Stimulated activated CD4-positive, alpha-beta T cell treated with anti-CD3 and anti-CD28 coated beads, Interleukin-4, amount 100 ng/mL, for 4 hours (primary cell): ENCODE measurements at places on chromosomes 1 and 21.

DNA sequence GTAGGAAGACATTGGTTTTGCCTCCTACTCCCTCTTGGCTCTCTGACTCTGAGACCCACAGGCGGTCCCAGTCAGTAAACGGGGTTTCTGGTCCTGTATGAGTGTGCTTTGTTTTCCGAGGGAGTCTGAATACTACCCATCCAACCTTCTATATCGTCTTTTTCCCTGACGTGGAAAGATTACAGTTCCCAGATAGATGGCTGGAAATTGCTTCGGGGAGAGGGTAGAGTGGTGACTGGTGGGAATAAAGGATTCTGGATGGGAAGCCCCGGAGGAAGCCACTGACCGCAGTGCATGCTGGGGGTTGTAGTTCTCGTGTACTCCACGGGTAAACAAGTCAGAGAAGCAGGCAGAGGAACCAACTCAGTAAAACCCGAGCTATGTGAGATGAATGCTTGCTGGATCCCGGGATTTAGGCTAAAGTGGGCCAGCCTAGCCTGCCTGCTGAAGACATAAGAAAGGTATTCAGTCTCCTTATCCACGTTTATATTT, 66.2 kb upstream of the IRF2BP2 start:
- peak; percentile 43 for DNase-seq

DNA sequence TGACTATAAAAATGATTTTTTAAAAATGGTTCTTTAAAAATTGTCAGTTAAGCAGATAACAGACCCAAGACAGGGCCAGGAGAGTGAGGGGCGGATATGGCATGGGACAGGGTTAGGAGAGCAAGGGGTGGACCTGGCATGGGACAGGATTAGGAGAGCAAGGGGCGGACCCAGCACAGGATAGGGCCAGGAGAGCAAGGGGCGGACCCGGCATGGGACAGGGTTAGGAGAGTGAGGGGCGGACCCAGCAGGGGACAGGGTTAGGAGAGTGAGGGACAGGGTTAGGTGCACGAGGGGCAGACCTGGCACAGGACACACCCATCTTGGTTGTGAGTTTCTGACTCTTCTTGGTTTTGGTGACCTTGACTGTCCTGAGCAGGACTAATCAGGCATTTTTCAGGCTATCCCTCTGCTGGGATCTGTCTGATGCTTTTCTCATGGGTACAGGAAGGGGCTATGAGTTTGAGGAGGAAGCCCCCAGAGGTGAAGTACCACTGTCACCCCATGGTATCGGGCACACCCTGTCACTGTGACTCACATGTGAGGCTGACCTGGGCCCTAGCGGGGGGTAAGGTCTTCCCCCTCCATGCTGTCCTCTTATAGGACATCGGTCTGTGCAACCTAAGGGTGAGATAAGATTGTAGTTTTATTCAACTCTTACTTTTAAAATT, 159.0 kb upstream of the COL6A1 start:
- DNase-seq: no peak

GRCh38 chr1:57172040-57172439, 206.2 kb upstream of the C8B start:
- no peak for DNase-seq

GRCh38 chr21:44259082-44259705, 2.5 kb downstream of the DNMT3L start:
- no peak for DNase-seq

- no peak for DNase-seq
These were observed 10.2 kb upstream of the OBSCN start for GRCh38 chr1:228197555-228198147.

GRCh38 chr1:162876751-162877150, 15.8 kb upstream of the CCDC190 start:
- DNase-seq: no peak

DNA sequence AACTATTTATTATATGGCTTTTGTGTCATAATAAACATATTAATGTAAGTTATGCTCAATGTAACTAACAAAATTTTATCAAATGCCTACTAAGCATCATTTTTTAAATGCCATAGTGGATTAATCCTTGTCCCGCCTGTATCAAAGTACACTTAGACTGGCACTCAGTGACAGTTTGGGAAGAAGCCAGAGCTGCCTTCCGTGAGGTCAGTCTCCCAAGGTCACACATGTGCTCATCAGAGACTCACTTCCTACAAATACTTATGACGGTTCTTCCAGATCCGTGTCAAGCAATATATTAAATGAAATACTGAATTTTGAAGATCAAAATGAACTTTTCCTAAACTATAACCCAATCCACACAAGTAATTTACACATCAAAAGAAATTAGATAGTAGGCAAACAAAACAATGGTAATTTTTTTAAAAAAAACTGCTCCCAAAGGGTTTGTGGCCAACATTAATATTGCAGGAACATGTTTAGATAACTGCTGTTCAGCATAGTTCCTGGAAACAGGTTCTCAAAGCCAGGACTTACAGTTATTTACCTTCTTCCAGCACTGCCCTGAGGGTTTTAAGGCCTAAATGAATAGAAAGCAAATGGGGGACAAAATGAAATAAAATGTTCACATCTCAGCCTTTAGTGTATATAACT, 27.2 kb downstream of the WLS start:
- DNase-seq: no peak

DNA sequence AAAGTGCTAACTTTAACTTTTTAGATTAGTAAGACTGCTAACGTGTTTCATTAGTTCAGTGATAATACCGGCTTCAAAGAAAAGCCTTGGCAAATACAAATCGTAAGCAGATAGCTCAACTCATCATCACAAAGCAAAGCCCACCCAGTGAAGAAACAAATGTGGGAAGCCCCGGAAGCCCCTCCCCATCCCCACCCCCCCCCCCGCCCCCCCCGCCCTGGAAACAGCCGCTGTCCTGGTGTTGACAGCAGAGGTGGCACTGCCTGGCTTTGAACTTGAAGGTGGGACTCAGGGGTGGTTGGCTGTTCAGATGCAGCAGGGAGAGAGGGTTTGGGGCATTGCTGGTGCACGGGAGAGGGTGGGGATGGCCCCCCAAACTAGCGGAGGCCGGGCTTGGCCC, 14.1 kb downstream of the PDXK start:
- DNase-seq: no peak

DNA sequence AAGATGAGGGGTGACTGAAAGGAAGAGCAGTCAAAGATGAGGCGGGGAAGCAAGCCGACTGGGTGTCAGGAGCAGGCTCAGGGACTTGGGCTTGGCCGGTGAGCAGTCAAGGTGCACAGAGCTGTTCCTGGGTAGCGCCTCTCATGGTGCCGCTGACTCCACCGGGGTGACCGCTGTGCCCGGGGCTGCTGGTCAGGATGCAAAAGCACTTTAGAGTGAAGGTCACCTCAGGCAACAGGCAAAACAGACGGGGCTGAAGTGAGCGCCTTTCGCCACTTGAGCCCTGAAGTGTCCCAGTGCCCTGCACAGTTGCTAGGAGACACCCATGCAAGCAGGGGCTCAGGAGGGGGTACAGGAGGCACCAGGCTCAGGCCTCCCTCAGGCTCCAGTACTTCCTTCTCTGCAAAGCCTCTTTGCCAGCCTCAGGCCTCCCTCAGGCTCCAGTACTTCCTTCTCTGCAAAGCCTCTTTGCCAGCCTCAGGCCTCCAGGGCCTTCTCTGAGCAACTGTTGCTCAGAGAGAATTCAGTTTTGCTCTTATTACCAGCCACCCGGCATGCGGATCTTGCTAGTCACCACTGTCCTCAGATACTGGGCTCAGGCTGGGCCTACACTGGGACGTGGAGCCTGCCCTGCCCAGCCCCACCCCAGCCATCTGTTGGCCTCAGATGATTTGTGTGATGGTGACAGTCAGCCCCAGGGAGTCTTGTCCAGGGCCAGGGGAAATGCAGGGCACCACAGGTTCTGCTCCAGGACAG, 99.7 kb upstream of the IRF2BP2 start:
- no peak for DNase-seq

- peak; percentile 84 for DNase-seq
These were observed at the start of the genes EIF3I and TMEM234 for GRCh38 chr1:32221980-32222755. Gene EIF3I, plus strand, starts transcription at chr1:32222407. Its CDS starts 35 bp downstream, at chr1:32222442. Gene TMEM234, minus strand, starts transcription at chr1:32222353. Its CDS starts 31 bp downstream, at chr1:32222322.

GRCh38 chr1:23436520-23437354, 12.2 kb upstream of the TCEA3 start:
- DNase-seq: peak; percentile 29

- DNase-seq: no peak
These were observed 801 bp upstream of the C2CD4D start for GRCh38 chr1:151840421-151840820.

GRCh38 chr1:178619042-178619927, 105.8 kb upstream of the RALGPS2 start:
- no peak for DNase-seq

DNA sequence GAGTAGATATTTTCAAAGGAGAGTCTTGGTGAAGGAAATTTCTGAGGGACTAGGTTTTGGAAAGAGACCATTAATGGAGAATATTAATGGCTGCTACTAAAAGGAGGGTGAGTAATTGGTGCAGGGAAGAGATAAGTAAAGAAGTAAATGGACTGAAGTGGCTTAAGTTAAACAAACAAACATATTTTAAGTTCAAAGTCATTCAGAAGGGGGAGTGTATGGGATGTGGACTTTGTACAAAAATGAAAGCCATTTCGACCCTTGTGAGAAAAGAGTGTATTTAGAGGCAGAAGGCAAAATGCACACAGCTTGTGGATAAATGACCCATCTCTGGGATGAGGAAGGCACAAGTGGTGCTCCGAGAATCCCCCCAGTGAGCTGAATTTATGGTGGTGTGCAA, 171.7 kb downstream of the BACH1 start:
- no peak for DNase-seq

DNA sequence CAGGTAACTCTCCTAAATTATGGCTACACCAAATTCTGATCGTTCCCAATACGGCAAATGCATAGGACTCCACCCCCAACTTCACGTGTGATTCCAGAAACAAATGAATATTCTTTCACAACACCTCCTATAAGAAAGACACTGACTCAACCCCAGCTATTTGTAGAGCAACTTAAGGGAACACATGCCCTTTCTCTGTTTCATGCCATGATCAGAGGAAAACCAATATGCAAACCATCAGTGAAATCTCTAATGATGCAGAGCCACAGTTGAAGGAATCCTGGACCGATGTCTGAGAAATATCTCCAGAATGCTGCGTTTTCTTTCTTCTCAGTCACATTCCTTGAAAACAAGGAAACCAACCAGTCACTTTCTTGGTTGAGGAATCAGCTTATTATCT, 164.2 kb upstream of the PTBP2 start:
- DNase-seq: no peak

DNA sequence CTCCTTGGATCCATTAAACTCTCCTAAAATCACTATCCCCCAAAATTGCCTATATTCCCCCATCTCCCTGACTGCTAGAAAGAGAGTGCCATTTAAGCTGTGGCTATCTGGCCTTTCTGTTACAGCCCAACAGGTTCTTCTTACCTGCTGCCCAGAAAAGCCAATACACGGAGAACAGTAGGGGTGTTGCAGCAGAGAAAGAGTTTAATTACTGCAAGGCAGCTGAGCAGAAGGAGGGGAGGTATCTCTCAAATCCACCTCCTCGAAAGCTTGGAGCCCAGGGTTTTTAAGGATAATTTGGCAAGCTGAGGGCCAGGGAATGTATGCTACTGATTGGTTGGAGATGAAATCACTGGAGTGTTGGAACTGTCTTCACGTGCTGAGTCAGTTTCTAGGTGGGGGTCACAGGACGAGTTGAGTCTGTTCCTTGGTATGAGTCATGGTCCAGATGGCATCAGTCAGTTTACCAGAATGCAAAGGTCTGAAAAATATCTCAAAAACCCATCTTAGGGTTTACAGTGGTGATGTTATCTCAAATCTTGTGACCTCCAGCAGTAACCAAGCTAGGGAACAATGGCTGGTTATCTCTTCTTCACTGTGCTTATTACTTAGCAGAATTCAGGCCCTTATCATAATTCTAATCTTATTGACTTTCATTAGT, 89.8 kb downstream of the SMYD3 start:
- no peak for DNase-seq

DNA sequence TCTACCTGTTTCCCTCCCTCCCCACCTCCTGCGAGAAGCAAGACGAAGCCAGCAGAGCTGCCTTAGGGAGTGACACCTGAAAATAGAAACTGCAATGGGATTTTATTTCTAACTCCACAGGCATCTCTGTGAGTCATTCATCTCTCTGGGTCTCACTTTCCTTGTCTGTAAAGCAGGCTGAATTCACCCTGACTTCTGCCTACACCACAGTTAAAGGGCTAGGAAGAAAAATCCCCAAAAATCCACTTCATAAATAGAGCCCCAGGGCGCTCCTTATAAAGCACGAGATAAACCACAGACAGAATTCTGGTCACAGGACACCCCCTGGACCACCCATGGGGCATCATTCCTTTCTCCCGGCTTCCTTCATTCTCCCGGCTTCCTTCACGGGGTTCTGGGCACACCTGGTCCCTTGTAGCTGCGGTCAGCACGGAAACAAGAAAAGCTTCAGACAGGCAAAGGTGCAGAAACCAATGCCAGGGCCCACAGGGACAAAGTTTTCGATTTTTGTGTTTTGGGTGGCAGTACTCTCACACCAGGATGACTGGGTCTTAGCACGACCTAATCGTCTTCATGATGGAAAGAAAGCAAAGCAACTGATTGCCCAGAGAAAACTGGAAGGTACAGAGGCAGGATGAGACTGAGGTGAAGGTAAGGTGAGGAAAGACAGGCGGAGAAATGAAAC, 2.8 kb upstream of the H6PD start:
- DNase-seq: no peak

DNA sequence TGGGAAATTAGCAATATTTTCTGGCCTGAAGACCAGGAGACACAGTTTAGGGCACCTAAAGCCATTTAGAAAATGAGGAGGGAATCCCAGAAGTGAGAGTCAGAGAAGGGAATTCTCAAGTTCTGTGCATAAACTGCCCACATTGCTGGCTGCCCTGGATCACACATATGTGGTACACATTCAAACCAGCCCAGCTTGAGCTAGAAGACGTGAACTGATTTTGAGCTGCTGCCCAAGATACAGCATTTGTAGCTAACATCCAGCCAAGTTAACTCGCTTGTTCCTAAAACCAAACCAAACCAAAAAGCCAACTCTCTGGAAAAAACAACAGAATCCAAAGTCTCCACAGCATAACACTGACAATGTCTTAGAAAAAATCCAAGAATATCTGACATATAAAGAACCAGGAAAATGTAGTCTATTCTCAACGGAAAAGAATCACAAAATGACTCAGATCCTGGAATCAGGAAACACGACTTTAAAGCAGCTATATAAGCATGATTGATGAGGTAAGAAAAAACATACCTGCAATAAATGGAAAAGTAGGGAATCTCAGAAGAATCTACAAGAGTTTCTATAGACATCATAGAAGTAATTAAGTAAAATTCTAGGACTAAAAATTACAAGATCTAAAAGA, 18.2 kb upstream of the QSOX1 start:
- no peak for DNase-seq

- no peak for DNase-seq
These were observed 180.7 kb downstream of the ZC3H11B start for GRCh38 chr1:219432191-219432606.

- no peak for DNase-seq
These were observed 153.9 kb upstream of the GREM2 start for GRCh38 chr1:240765732-240766363.
